ENCODE measurements at places on chromosomes 2 and 18.

DNA sequence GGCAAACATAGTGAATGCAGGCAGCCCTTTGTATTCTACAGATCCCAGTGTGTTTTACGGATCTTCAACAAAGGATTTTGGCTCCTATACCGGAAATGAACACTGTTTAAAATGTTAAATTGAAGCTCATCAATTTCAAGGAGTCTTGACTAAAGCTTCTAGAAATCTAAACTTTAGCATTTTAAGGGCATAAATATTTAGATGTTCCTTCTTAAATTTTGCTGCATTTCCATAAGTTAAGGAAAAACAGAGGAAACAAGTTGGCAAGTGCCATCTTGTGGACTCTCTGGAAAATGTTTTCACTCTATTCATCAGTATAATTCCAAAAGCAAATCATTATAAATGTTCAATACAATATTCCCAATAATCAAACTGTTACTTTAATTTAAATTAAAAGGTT, 19.6 kb downstream of the CHN1 start:
- DNase-seq: peak; percentile 64

DNA sequence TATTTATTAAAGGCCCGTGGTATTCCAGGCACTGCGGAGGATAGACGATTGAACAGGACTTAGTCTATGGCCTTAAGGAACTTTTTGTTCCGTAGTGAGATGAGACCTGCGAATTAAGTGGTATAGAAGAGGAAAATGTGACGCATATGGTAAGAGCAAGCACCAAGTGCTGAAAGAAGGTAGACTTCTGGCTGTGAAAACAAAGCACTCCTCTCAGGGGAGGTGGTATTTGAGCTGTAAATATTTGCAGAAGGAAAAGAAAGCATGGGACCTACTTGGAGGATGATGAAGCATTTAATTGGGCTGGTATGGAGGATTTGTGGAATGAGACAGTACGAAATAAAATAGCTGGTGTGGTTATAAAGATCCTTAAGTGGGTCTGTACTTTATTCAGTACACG, 62.5 kb downstream of the GPR39 start:
- no peak for DNase-seq

- DNase-seq: peak; percentile 75
Observed at GRCh38 chr2:72895759-72896281, 8.6 kb downstream of the SPR start.

GRCh38 chr18:13455960-13456481, 237.5 kb downstream of the LDLRAD4 start:
- no peak for DNase-seq

GRCh38 chr2:128370468-128371247, 52.0 kb upstream of the HS6ST1 start:
- DNase-seq: peak; percentile 16

DNA sequence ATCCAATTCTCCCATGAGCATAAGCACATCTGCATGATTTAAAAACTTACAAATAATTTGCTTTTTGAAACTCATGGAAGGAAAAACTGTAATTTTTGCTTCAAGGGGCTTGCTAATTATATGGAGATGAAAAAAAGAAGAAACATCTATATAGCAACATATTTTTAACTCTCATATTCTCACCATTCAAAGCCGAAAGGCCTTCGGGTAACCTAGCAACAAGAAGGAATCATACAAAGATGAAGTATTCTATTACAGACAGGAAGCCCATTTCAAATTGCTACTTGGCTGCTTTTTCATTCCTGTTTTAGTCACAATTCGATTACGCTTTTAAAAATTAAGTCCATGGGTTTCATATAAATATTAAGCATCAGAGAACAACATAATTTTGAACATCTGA, 39.2 kb upstream of the RNU4ATAC start:
- no peak for DNase-seq

DNA sequence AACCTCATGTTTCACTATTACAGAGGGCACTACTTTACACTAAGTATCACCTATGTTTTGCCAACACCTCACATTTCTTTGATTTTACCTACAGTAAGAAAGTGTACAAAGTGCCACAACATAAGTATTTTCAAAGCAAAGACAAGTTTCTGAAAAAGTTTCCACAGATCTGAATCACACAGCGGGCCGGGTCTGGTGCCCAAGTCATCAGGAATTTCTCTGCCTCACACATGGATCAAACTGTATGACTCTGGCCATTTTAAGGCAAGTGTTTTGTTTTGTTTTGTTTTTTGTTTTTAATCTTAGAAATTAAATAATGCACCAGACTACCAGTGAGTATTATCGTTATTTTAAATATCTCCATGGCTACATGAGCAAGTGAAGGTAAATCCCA, 73.4 kb downstream of the ZNF516 start:
- no peak for DNase-seq

DNA sequence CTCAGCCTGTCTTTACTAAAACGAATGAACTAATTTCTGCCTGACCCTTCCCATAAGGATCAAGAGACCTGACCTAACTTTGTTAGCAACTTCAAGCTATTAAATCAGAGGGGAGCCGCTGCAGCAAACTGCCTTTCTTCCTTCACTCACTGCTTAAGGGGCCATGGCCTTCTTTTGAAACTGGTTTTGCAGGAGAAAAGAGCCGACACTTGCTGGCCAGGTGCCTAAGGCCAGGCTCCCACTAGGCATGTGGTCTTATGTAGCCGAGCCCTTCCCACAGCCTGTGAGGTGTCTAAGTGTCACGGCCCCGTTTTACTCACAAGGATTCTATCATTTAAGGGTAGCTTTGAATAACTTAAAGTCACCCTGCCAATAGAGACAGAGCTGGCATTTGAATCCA, 130.8 kb downstream of the ZNF236 start:
- no peak for DNase-seq

DNA sequence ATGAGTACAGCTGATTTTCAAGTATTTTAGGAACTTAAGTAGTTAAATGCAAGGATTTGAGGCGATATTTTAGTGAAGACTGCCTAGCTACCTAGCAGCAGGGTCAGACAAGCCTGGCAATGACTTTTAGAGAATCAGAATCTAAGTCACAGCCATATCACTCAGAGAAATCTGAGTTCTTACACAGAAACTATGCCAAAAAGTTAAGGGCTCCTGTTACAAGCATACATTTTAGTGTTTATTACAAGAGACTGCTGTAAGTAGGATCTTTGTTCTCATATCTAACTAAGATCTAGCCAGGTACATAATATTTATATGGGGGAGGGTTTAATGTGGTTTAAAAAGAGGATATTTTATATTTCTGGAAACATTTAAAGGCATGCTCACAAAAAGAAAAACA, 37.5 kb downstream of the MAP4K3 start:
- no peak for DNase-seq

- DNase-seq: no peak
Observed at GRCh38 chr2:198188982-198189381, 384.6 kb downstream of the PLCL1 start.

DNA sequence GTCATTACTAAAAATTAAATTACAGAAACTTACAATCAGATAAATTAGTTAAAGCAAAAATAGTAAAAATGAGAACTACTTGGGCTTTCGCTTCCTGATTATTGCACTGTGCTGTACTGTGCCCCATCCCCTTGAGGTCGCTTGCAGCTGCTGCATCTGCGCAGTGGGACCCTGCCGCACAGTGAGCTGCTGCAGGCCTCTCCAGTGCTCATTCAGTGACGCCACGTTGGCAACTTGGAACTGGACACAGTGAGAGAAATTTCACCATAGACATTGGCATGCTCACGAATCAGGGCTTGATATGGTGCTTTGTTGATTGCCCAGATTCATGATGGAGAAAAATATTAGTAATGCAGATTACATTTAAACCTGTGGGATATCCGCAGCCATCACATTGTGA, 290.8 kb upstream of the MYT1L start:
- no peak for DNase-seq

- DNase-seq: peak; percentile 24
Observed at GRCh38 chr2:3160751-3161330, 216.8 kb downstream of the EIPR1 start.

DNA sequence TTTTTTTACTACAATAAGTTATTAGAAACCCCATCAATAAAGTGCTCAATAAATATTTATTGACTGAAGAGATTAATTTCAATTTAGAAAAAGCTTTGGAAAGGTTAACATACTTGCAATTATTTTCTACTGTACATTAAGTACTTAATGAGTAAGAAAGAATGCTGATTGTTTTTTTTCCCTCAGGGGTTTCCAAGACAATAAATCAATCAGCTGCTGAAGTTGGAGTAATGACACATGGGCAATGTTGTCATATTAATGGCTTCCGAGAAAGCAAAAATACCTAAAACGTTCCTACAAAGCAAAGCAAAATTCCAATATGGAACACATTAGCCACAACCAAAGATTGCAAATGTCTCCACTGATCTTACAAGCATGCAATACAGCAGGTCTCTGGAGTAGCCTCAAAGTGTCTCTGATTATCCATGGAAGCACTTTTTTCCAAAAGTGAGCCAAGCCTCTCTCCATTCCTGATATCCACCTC, 66.7 kb downstream of the ZC3H6 start:
- DNase-seq: peak; percentile 11

DNA sequence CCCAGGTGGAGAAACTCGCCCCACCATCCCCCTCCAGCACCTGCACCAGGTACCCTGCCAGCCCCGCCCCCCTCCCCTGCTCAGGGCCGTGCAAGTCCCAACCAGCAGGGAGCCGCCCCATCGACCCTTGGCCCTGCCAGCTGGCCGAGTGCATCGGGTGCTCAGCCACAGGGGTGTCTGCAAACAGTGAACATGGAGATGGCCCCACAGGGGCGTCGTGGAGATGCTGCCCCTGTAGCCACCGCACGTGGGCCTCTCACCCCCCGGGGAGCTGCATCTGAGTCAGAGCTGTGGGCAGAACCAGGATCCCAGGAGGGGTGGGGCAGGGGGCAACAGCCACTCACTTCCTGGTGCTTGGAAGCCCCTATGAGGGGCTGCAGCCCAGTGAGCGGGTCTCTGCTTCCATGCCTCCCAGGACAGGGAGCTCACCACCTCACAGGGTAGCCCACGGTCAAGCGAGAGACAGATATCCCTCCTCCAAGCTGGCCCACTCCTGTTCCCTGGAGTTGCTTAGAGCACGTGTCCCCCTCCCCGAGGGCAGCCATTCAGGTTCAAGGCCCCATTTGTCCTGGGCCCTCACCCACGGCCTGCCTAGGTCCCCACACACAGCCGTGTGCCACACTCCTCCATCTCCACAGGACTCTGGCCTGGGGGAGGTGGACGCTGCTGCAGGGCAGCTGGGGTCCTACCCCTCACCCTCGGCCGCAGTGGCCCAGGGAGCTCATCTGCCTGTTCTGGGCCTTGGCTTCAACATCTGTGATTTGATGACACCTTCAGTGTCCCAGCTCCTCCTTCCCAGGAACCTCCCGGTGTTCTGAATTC, 1.1 kb upstream of the MAB21L4 start:
- DNase-seq: no peak

GRCh38 chr2:68662466-68662865, 19.1 kb downstream of the PROKR1 start:
- no peak for DNase-seq

DNA sequence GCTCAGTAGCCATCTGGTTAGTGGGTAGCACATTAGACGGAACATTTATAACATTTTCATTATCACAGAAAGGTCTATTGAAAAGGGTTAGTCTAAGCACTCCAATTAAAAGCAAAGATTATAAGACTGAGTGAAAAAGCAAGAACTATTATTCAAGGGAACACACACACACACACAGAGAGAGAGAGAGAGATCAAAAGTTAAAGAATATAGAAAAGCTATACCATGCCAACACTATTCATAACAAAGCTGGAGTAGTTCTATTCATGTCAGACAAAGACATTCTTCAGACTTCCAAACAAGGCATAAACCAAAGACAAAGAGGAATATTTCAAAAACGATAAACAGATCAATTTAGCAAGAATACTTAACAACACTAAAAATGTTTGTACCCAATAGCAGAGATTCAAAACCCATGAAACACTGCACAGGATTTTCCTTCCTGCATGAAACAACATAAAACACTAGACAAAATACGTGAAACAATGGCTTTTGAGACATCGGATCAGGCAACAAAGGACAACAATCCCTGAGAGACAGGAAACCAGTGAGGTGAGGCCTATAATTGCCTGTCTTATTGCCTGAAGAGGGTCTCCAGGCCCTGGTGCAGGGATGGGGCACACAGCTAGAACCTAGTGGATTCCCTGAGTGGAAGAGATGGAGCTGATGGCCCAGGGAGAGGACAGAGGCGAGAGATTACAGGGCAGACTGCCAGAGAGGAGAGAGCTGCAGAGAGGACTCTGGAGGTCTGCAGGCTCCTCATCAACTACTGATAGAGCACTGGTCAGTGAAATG, 83.6 kb upstream of the NPAS2 start:
- DNase-seq: no peak

GRCh38 chr18:33960417-33960816, 264.3 kb downstream of the NOL4 start:
- peak; percentile 4 for DNase-seq

DNA sequence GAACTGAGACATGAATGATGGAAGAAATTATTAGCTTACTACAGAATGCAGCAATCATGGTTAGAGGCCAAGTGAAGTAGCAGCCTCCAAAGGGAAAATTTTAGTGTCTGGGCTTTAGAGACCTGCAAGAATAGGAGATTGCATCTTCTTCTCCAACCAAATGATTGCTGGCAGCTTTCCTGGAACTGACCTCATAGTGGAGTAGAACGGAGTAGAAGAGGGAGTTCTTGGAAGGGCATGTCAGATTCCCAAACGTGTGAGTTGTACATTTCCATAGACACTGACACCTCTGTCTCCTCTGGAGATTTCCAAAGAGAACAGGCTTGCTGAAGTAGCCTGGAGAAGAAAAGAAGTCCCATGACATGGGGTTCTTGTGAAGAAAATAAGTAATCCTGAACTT, 169.8 kb upstream of the ERBB4 start:
- peak; percentile 2 for DNase-seq

DNA sequence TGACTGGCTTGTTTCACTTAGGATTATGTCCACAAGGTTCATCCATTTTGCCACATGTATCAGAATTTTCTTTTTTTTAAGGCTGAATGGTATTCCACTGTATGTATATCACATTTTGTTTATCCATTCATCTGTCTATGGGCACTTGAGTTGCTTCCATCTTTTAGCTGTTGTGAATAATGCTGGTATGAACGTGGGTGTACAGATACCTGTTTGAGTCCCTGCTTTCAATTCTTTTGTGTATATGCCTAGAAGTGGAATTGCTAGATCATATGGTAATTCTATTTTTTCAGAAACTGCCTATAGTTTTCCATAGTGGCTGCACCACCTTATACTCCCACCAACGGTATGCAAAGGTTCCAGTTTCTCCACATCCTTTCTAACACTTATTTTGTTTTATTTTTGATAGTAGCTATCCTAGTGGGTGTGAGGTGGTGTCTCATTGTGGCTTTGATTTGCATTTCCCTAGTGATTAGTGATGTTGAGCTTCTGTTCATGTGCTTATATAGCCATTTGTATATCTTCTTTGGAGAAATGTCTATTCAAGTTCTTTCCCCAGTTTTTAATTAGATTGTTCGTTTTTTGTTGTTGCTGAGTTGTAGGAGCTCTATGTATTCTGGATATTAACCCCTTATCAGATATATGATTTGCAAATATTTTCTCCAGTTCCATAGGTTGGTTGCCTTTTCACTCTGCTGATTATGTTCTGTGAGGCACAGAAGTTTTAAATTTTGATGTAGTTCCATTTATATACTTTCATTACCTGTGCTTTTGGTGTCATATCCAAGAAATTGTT, 40.7 kb downstream of the TTC39C start:
- DNase-seq: no peak

GRCh38 chr2:100588071-100588786, 25.4 kb downstream of the PDCL3 start:
- DNase-seq: peak; percentile 73
